ENCODE measurements at places on chromosomes 5 and 9.

DNA sequence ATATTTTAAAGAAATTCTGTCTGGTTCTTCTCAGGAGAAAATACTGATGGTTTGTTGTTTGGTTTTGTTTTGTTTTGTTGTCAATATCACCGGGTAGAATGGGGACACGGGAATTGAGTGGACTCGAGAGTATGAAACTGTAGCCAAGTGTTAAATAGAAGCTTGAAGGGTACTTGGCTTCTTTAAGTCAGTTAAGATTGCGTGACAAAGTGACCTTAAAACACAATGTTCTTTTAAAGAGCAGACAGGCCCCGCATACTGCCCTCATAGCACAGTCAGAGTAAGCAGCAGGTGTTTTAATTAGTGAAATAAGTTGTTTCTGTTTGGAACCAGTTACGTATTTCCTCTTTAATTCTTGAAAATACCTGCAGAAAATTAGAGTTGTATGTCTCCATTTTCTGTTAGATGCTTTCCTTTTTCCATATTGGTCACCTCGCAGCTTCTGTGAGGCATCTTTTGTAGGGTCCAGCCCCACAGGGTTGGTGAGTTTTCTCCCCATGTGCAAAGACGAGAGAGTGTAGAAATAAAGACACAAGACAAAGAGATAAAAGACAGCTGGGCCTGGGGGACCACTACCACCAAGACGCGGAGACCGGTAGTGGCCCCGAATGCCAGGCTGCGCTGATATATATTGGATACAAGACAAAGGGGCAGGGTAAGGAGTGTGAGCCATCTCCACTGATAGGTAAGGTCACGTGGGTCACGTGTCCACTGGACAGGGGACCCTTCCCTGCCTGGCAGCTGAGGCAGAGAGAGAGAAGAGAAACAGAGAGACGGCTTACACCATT is 9.6 kb downstream of the TRIP13 start:
- no peak for DNase-seq

- peak; percentile 69 for DNase-seq
Measured at GRCh38 chr9:86549401-86549811, 195.2 kb upstream of the TUT7 start.

DNA sequence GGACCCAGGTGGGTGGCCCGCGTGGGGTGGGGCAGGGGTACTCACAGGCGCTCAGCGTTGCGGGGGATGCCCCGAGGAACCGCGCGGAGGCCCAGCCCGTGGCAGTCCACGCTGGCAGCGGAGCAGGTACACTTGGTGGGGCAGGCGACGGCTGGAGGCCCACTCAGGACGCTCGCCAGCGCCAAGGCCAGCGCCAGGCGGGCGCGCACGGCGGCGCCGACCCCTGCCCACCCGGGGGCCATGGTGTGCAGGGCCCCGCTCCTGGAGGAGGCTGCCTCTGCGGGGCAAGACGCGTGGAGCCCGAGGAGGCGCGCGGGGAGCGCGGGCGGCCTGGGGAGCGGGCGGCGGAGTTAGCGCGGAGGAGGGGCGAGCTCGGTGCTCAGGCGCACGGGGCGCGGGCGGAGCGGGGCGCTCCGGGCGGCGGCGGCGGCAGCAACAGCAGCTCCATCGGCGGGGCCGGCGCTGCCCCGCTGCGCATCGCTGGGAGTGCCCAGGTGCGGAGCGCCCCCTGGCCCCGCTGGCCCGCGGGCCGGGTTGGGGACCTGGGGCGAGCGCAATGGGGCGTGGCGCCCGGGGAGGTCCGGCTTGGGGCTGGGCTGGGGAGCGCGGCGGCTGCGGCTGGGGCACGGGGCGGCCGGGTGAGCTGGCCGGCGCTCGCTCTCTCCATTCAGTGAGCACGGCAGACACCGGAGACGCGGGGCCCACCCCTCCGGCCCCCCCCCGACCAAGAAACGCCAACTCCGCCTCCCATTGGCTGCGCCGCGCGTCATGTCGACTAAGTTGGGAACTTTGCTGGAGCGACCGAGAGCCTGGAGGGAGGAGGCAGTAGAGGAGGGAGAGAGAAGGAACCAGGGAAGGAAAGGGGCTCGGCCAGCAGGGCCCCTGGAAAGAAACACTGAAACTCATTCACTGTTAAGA is at the start of gene SLIT3:
TSS of gene SLIT3 (minus strand) at position 672 of the 918 bp plus-strand sequence. CDS start at position 242, 430 bp downstream.
- peak; percentile 94 for DNase-seq

DNA sequence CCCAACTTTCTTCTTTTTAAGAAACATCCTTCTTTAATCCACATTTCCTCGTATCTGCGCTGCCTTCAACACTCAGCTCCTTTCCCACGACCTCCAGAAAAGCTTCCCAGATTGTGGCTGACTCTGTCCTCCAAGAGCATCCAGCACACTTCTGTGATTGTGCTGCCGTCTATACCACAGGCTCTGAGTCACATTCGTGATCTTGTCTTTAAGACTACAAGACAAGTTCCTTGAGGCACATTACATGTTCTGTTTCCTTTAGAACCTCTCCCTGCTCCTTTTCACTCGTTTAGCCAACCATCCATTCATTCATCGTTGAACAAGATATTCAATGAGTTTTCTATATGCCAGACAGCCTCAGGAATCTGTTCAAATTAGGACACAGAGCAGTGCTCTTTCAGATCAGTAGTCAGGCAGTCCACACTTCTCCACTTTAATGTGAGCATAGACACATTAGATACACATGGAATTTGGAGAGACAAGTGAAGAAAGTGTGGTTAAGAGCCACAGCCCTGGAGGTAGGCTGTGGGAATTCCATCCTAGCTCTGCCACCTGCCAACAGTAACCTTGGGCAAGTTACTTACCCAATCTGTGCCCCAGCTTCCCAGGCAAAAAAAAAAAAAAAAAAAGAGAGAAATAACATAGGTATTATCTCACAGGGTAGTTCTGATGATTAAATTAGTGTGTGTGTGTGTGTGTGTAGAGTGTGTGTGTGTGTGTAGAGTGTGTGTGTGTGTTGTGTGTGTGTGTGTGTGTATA is 18.9 kb downstream of the WHRN start:
- no peak for DNase-seq

DNA sequence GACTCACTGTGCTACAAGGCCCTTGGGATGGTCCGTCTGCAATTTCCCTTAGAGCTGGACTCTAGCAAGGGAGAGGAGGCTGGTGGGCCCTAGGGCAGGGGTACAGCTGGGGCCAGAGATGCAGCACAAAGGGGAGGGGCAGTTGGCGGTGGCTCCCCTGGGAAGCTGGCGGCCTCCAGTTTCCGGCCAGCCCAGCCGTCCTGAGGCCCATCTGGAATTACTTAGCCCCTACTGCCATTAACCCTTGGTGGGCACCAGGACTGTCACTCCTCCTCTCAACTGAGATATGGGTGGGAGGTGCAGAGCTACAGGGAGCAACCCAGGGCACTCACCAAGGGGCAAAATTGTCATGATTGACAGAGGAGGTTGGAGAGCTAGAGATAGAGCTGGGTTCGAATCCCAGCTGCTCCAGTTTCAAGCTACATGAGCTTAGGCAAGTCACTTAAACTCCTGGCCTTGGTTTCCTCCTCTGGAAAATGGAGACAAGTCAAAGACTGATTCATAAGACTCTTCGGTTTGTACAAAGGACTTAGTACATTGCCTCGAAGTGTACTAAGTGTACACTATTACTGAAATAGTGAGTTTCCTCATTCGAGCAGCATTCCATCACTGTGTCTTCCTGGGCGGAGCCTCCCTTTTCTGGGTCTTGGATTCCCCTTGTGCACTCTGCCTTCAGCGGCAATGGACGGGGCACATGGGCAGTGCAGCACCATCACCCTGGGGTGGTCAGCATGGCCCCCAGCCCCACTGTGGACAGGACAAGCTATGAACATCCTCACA is 2.7 kb upstream of the PDGFRB start:
- peak; percentile 58 for DNase-seq

- no peak for DNase-seq
Measured at GRCh38 chr5:372556-372995, 51.1 kb downstream of the AHRR start.

GRCh38 chr5:150116667-150117400 is 30.5 kb upstream of the CSF1R start:
- peak; percentile 52 for DNase-seq

All from AG20443 (cell line).